Stimulated activated naive B cell treated with anti-CD40 and anti-IgM and Interleukin-4, amounts not matched to agents 10 μg/mL and 1 μg/mL and 100 μg/mL, for 72 hours (primary cell): ENCODE measurements at places on chromosomes 5 and 9.

GRCh38 chr5:15737871-15738664 lies 238.1 kb downstream of the FBXL7 start:
- DNase-seq: no peak

- DNase-seq: no peak
Measured at GRCh38 chr9:35396560-35397215, 93.2 kb upstream of the RUSC2 start.

DNA sequence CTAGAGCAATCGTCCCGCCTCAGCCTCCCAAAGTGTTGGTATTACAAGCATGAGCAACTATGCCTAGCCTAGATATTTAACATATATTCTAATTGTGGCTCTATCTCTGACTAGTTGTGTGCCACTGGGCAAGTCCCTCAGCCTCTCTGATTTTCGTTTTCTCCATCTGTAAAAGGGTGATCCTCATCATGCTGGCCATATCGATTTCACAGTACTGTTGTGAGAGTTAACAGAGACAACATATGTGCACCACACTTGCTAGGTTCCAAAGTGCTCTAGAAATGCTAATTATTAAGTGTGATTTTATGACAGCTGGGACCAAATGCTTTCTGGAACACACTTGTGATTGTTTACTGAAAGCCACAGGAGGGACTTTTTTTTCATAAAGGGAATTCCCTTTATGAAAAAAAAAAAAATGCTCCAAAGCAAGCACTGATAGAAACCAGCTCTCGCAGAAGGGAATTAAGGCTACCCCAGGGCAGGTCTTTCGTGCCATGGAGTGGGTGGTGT lies 78.5 kb upstream of the EPB41L4B start:
- peak; percentile 49 for DNase-seq

- DNase-seq: no peak
Measured at GRCh38 chr5:61052882-61053281, 107.9 kb downstream of the NDUFAF2 start.

- DNase-seq: no peak
Measured at GRCh38 chr9:82354279-82354659, 365.7 kb downstream of the SPATA31D1 start.

- DNase-seq: no peak
Measured at GRCh38 chr9:35948451-35948850, 9.5 kb downstream of the OR2S2 start.

DNA sequence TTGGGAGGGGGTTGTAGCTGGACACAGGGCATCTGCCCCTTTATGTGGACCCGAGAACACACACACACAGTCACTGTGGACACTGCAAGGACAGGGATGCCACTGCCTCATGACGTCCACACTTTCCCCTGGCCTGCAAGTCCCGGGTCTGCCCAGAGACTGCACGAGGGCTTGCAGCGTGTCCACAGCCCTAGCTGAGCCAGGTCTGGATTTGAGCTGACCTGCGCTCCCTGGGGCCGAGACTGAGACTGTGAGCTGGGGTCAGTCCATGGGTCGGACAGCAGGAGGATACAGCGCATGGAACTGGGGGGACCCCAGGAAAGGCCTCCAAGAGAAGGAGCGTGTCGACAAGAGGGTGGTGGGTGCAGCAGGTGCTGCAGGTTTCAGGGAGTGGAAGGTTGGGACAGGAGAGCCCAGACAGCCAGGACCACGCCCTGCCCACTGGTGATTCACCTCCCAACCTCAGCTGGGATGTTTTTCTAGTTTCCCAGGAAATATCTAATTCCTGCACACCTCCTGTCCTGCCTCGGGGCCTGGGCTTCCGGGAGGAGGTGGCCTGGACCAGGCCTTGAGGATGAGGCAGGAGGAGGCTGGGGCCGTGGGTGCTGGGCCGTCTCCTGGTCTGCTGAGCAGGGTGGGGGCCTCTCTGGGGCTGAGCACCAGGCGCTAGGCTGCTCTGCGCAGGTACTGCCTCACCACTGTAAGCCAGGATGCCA lies 806 bp upstream of the RNF224 start:
- DNase-seq: no peak

DNA sequence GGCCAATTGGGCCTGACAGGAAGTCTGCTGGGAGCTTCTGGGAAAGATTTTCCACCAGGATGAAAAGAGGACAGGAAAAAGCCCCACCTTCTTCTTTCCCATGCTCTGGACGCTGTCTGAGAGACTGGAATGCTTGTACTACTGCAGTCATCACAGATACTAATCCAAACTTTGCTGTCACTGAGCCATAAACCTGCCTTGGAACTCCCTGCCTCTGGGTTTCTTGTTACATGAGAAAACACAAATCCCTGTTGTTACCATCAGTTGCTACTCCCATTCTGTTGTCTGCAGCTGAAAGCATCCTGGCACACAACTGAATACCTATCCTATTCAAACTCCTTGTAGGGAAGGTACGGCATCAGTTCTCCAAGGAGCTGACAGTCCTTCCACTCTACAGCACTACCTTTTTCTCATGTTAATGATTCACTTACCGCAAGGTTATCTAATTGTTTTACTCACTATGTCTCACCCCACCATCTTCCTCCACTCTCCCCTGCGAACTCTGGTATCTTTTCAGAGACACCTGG lies 167.5 kb downstream of the CDK5RAP2 start:
- DNase-seq: no peak

DNA sequence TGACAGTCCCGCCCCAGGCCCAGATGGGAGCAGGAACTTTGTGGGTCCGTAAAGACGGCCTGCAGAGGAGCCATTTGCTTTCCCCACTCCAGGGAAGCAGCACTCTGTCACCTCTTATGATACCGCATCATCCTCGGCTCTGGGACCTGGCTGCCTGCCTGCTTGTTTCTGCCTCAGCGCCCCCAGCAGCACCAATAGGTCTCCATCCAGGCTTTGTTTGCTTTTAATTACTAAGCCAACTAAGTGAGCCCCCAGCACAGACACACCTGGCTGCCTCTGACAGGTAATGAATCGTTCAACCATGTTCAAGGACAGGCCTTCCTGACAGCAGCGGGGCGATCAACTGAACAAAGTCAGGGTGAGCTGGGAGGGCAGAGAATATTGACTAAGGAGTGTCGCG lies 141.4 kb downstream of the C5orf15 start:
- no peak for DNase-seq

- DNase-seq: no peak
Measured at GRCh38 chr9:35793461-35793860, 2.1 kb downstream of the NPR2 start.

- no peak for DNase-seq
Measured at GRCh38 chr5:157511651-157512644, 51.9 kb downstream of the NIPAL4 start.

- DNase-seq: no peak
Measured at GRCh38 chr5:149254506-149254905, 17.2 kb upstream of the AFAP1L1 start.

GRCh38 chr5:170273968-170274710 lies 23.4 kb downstream of the LCP2 start:
- DNase-seq: peak; percentile 58

- no peak for DNase-seq
Measured at GRCh38 chr5:77087484-77088261, 588 bp upstream of the ZBED3 start.

DNA sequence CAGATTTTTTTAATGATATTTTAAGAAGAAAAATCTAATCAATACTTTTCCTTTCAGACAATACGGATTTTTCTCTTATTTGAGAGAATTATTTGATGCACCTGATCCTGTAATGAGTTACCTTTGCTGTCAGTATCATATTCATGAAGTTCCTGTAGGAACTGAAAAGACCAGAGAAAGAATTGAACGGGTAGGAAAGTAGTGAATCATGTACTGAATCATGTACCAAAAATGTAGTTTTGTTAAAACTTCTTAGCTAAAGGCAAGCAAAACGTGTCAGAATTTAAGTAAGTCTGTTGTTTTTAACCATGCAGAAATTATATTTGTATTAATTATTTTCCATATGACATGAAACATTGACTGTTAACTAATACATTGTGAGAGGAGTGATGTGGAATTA lies 56.6 kb downstream of the SMC5 start:
- DNase-seq: no peak

DNA sequence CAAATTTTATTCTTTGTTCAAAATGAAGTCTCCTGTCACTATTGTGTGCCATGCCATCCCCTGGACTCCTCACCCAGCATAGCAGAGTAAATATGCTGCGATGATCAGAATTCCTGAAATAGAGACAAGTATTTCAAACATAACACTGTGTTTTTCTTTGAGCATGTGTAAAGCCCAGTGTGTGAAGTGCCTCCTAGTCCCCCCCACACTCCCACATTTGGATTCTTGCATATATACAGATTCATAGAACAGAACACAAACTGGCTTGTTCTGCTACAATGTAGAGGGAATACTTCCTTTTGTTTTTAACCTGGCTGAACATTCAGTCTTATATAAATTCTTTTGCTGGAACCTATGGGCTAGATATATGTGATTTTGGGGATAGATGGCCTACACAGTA lies 84.9 kb downstream of the NUDT12 start:
- DNase-seq: no peak

DNA sequence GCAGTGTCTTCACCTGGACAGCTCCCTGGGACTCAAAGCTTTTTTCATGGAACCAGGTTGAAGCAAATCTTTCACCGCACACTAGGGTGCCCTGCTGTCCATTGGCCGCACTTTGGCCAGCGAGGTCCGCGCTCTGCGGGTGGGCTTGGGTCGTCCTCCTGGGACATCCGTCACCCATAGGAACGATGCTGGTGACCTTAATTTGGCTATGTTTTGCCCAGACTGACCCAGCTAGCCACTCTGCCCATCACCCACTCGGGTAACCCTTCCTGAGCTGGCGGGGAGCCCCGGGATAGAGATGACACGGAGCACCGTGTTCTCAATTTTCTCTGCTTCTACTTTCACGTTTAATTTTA lies 25.9 kb downstream of the ZDHHC11B start:
- DNase-seq: no peak

DNA sequence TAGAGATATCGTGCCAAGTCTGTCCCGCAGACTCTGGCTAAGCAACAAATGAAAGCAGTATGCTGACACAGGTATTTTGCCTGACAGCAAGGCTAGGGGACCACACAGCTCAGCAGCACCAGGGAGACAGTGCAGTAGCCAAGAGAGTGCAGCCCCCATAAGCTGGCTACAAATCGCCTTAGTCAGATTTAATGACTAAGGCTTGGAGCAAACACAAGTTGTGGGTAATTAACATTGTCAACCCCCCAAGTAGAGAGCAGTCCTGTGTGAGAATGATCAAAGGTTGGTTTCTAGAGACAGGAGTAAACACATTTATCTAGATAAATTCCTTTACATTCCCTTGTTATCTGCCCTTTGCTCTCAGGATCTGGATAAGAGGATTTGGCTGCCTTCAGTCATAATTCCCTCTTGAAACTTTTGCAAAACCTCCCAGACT lies 1434.5 kb upstream of the CDH6 start:
- DNase-seq: no peak

- no peak for DNase-seq
Measured at GRCh38 chr9:135035781-135036760, 51.4 kb upstream of the OLFM1 start.

DNA sequence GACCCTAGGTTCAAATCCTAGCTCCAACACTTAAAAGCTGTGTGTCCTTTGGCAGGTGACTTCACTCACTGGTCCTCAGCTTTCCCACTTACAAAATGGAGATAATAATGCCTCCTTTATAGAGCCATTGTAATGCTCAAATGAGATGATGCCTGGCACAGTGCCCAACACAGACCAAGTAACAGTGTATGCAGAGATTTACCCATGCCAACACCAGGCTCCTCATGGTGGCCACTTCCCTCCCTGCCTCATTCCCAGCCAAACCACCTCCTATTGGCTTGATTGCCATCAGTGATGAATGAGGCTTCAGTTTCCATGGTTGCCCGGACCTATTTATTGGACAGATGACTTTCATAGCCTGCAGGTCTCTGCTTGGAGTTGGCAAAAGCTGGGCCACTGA lies 469.4 kb downstream of the CDK5RAP2 start:
- DNase-seq: no peak

DNA sequence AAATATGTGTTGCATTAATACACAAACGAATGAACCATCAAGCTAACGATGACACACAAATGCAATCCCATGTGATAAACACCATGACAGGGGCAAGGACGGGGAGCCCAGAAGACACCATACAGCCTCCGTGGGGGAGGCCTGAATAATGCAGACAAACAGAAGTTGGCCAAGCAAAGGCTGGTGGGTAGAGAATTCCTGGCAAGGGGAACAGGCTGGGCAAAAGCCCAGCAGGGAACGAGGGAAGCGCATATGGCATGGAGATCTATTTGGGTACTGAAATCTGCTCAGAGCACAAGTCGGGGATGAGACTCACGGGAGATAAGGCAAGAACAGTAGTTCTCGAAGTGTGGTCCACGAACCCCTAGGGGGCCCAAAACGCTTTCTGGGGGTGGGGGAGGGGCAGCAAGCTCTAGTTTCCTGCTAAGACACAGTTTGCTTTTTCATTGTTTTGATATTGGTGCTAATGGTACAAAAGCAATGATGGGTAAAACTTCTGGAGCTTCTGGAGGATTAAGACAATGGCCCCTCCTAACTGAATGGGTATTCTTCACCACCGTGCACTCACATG lies 42.9 kb upstream of the FBXW11 start:
- no peak for DNase-seq

- no peak for DNase-seq
Measured at GRCh38 chr5:7763621-7764072, 87.3 kb downstream of the CFAP90 start.

- DNase-seq: no peak
Measured at GRCh38 chr5:172583931-172584511, 57.0 kb upstream of the NEURL1B start.

DNA sequence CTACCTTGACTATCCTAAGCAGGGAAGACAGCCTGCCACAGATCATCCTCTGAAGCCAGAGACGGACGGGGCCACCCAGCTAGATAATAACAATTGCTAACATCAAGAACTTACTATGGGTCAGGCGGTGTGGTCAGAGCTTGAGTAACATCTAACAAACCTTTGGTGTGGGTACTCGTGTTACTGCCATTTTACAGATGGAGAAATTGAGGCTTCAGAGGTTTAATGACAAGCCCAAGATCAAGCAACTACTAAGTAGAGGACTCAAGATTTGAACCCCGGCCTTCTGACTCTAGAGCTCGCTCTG lies 16.7 kb upstream of the ARSI start:
- DNase-seq: no peak

GRCh38 chr5:171946000-171946781 lies 60.2 kb downstream of the FBXW11 start:
- DNase-seq: no peak

DNA sequence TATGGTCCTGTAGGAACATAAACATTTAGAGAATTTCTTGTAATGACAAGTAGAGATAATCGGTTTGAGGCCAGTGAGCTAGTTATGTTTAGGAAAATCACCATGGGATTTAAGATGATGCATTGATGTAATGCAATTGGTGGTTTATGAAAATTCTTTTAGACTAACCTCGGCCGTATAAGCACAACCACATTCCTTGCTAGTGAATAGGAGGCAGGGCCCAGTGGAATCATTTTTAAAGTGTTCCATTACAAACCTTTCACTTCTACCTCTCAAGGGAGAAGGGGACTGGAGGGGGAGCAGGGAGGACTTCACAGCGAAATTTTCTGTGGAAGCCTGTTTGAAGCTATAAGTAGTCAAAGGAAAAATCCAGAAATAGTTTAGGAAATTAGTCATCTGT lies 71.8 kb upstream of the NFIL3 start:
- DNase-seq: no peak
